ENCODE measurements at places on chromosomes 3 and 15.

DNA sequence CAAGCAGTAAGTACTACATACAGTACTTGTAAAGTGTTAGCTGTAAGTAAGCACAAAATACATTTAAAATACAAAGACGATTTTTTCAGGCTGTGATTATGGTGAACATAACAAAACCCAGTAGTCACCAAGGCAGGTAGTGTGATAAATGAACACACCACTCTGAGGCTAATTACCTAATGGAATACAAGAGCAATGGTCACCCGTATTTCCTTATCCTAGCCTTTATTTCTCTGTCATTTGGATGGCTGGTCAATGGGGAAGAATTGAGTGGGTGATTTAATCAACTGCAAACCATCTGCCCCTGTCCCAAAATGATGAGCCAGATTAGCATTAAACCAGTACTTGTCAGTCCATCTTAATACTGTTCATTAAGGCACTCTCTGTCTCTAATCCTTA, 89.2 kb upstream of the CGNL1 start:
- DNase-seq = no peak

- no peak for DNase-seq
Observed at GRCh38 chr3:177338697-177339219, 141.5 kb upstream of the TBL1XR1 start.

- DNase-seq = no peak
Observed at GRCh38 chr3:9124730-9125129, 124.7 kb downstream of the SRGAP3 start.

GRCh38 chr15:85031086-85031943, 49.7 kb downstream of the PDE8A start:
- no peak for DNase-seq

DNA sequence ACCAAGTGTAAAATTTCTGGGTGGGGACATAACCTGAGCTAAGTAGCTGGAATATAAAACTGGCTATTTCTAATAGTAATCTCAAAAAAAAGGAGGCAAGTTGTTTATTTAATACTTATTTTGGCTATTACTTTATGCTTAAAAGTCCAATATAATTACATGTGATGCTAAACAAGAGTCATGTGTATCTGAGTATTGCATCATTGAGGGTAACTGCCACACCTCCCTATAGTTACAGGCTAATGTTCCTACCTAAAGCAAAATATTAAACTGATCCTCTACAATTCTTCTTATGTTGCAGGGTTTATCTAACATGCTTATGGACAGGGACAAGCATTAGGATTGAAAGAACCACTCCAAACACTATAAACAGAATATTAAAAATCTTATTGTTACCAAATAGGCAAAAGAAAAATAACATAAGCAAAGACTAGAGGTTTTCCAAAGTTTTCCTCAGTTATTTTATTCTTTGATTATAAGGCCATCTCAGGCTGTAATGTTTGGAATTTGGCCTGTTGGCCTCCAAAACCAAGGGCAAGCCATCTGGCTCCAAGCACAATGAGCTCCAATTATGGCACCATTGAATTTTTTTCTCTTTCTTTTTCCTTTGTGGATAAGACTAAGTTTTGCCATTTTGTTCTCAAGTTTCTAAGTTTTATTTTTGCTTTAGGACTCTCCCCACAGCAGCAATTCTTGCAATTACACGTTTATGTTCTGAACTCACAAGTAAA, 75.8 kb upstream of the ABI3BP start:
- DNase-seq = no peak

- no peak for DNase-seq
Observed at GRCh38 chr3:69639851-69640250, 99.4 kb upstream of the MITF start.

DNA sequence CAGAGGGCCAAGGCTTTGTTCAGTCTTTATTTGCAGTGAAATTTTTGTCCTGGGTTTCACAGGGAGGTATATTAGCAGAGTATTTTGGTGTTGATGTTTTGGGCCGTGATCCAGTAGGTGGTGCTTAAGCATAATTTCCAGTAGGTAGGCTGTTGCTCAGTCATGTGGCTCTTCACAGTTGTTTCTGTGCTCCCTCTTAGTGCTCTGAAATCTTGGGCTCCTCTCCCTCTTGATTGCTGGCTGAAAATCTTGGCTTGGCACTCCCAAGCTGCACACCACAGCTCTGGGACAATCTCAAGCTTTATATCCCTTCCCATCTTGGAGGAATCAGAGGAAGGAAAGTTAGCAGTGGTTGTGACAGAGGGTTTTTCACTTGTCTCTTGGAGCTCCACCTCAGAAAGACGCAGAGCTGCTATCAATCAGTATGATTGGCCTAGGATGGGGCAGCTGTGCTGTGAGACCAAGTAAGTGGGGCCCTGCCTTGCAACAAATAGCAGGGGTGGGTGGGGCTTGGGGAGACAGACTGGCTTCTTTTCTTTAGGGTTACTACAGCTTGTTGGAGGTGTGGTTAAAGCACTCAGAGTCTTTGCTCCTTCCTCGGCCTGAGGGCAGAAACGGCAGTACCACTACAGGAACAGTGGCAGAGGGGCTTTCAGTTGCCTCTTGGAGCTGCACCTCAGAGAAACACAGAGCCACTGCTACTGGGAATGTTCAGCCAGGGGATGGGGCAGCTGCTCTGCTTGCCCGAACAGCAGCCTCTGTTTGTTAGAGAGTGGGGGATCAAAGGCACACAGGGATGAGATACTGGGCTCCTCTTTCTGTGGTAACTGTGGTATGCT, 627.0 kb downstream of the SI start:
- no peak for DNase-seq

All from CD4-positive, alpha-beta T cell treated with Interferon alpha-2 for 1 hour (primary cell).